Lower leg skin (tissue), 4 donors: ENCODE measurements at places on chromosomes 1 and 21.

GRCh38 chr1:74681001-74681400, 7.4 kb upstream of the ERICH3 start:
- DNase-seq, result no peak

GRCh38 chr1:197200272-197200899, 53.9 kb upstream of the ASPM start:
- no peak for DNase-seq

- DNase-seq, result no peak
Measured at GRCh38 chr1:112666946-112667345, 7.5 kb upstream of the MOV10 start.

GRCh38 chr21:33197496-33197895, 32.2 kb upstream of the IFNAR2 start:
- DNase-seq, result no peak

DNA sequence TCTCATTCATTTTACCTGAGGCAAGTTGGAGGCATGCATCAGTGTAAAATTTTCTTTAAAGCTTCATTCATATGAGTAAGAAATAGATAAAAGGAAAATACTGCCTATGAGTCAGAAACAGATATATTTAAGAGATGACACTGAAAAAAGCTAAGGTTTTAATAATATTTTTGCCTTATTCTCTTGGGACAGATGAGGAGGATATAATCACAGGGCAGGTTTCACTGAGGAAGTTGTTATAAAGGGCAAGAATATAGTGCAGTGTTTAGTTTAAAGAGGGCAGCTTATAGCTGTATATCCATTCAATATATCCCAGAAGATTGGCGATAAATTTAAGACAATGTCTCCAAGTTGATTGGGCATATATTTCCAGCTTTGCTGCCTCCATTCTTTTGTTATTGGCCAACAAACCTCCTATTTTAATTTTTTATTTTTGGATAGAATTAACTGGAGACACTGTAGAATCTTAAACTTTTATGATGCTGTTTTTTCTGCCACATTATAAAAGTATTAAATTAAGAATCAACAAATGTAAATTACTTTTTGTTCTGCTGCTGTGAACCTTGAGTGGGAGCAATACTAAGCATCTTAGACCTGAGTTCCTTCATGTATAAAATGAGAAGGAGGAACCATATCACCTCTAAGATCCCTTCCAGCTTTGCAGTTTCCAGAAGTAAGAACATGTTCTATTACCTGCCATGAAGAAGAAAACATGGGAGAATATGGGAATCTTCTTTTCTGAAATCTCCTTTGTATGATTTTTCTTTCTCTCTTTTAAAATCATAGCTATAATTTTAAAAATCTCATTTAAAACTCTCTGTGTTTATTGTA, 171.6 kb downstream of the S1PR1 start:
- DNase-seq, result no peak

GRCh38 chr1:227136210-227136820, 182.0 kb downstream of the CDC42BPA start:
- no peak for DNase-seq

DNA sequence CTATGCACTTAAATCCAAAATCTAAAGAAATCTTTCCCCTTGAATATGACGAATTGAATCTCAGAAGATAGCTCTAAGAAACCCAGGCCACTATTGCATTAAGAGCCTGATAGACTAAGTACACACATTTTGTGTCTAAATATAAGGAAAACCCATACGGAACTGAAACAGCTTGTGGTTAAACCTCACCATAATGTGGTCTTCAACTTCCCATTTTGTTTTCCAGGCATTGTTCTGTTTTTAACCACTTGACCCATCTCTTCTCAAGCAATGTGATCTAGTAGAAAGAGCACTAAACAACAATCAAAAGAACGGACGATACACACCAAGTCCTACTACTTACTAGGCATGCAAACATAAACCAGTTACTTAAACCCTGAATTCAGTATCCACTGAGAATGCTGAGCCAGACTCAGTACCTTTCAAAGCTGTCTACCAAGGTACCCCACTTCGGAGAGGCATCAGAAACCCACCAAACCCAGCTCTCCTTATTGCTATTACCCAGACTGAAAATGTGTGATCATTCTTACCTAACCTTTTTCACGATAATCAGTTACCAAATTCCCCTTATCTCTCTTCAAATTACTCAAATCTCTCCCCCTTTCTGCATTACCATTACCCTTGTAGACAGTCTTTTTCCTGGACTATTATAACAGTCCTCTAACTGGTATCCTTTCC, 12.8 kb downstream of the OTUD7B start:
- no peak for DNase-seq
